ENCODE measurements at places on chromosomes 3 and 15.

GRCh38 chr15:64161688-64162477, 939 bp downstream of the PPIB start:
- no peak for DNase-seq

DNA sequence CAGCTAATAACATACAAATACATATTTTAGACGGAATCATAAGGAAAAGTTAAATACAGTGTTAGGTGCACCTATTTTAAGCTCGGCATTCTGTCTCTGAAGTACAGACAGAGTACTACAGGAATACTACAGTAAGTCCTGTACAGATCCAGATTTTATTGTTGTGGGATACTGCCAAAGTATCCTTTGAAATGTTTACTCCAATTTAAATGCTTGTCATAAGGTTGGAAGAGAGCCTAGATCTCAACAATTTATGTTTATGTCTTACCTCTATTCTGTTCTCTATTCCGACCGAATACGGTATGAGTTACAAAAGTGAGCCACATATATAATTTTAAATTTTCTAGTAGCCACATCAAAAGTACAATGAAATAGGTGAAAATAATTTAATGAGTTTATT, 25.3 kb downstream of the PLD1 start:
- DNase-seq, result no peak

GRCh38 chr15:99070208-99070607, 34.7 kb upstream of the SYNM start:
- no peak for DNase-seq

DNA sequence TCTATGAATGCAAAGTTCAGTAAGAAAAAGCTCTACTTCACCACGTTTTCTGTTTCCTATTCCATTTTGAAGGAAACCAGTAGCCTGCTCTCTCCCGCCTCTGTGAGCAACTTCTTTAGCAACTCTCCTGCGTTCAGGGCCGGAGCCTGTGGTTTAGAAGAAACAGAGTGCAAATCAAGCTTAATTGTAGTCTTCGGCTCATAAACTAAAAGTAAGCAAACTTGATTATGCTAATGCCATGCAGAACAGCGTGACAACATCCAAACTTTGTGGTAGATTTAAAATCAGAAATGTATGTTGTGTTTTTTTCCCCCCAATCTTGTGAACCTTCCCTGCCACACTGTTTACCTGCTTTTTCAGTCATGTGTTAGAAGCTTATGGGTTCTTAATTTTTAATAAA, 87.4 kb downstream of the SEMA6D start:
- DNase-seq, result no peak

DNA sequence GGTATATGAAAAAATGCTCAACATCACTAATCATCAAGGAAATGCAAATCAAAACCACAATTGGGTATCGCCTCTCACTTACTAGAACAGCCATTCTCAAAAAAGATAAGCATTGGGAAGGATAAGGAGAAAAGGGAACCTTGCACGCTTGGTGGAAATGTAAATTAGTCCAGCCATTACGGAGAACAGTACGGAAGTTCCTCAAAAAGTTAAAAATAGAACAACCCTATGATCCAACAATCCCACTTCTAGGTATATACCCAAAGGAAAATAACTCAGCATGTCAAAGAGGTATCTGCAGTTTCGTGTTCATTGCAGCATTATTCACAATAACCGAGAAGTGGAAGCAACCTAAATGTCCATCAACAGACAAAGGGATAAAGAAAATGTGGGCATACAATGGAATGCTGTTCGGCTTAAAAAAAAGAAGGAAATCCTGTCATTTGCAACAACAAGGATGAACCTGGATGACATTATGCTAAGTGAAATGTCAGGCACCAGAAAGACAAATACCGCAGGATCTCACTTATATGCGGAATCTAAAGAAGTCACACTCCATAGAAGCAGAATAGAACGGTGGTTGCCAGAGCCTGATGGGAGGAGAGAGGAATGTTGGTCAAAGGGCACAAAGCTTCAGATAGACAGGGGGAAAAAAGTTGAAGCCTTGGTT, 11.7 kb upstream of the CMTM7 start:
- no peak for DNase-seq
